Activated CD4-positive, alpha-beta T cell treated with anti-CD3 and anti-CD28 coated beads, Interleukin-2, amount 50 U/mL, for 16 hours (primary cell): ENCODE measurements at places on chromosomes 16 and 17.
A peak's percentile ranks its signal among the peaks of the same experiment; 100 is the strongest.

DNA sequence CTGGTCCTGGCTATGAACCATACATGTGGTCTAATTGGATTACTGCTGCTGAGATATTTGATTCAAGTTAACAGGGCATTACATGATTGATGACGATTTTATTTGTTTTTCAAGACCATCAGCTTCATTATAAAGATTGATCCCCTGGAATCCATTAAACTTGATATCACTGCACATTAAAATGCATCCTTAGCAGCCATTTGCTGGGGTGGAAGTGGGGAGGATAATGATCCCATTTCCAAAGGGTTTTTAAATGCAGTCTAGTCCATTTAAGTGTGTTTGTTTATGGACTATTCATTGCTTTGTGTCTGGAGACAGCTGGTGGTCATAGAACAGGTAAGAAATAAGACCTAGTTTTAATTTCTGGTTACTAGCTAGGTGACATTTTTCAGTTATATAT is 40.9 kb downstream of the ADAMTS18 start:
- no peak for DNase-seq

DNA sequence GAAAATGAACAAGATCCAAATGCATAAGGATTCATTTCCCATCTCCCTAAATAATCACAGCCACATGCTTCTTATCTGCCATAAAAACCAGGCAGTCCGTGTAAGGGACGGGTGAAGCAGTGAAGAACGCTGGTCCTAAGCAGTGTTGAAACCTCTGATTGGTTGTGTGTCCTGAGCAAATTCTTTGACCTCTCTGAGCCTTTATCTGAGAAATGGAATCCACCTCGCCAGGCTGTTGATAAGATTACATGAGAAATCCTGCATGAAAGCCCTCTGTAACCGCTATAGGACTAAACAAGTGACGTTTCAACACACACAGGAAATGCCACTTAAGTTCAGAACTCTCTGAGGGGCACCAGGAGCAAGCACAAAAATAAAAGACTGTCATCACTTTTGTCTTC is 26.8 kb downstream of the GAS7 start:
- DNase-seq, result peak; percentile 24

DNA sequence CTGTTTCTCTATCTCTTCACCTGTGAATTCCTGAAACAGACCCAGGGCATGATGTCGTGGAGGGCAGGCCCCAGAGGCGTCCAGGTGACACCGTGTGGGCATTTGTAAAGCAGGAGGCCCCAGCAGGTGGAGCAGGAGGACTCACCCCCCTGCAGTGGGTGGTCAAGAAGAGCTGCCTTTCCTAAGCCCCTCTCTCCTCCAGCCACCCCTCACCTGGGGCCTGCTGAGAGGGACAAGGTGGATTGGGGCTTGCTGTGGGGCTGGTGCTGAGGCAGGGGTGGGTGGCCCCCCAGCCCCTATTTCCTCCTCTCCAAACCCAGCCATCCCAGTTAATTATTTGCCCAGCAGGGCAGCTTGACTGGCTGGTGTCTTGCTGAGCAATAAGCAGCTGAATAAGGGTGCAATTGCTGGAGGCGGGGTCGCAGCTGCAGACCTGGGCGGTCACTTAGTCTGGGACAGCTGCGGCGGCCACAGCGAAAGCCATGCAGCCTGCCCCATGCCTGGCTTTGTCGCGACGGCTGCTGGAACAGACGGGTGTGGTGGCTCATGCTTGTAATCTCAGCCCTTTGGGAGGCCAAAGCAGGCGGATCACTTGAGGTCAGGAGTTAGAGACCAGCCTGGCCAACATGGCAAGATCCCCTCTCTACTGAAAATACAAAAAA is 56.4 kb downstream of the JPH3 start:
- DNase-seq, result no peak

DNA sequence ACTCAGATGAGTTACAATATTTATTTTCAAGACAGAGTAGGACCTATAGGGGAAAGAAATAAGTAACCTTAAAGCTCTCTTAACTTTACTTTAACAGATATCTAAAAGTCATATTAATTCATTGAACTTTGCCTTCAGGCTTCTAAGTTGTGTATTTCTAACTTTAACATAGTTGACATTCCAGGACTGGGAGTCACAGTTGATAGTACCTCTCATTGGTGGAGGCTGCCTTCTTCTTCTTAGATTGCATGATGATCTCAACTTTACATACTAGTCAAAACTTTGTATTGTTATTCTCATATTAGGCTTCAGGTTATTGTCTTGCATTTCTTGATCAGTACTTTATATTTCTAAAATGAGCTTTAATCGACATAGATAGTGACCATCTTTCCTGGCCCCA is 350.1 kb upstream of the KIF2B start:
- no peak for DNase-seq

GRCh38 chr17:9236286-9237052 is 215.2 kb downstream of the NTN1 start:
- DNase-seq, result no peak

DNA sequence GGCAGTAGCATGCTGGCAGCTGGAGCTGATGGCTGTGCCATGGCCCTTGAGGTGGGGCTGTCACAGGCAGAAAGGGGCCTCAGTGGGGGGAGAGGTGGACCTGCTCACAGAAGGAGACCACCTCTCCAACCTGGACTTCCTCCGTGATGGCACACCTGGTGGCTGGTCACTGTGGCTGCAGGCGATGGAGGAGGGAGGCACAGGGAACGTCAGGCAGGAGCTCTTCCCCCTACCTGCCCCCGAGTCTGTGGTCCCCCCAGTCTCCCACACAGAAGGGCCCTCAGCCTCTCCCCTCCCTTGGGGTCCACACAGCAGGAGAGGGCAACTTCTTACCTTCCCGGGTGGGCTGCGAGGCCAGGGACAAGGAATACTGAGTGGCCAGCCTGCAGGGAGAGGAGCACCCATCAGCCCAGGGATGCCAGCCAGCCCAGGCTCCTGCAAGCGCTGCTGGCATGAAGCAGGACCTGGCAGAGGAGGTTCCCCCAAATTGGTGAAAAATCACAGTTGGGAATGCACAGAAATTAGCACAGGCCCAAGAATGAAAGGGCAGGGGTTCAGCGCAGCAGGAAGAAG is 96.5 kb downstream of the GOSR1 start:
- no peak for DNase-seq

DNA sequence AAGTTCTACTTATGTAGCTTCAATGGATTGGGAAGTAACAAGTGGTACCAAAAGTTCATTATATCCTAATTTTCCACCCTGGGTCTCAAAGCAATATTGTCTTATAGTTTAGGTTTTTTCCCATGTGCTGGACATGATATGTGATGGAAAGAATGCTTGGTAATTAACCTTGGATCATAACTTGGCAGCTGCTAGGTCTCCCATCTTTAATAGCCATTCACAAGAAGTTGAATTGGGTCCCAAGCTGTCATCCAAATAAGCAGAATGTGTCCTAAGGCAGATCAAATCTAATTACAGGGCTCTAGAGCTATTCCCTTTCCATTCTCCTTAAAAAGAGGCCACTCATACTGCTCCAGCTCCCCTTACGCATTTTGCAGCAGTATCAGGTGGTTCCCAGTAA is 44.7 kb upstream of the KCNJ16 start:
- no peak for DNase-seq

GRCh38 chr16:75256696-75257343 is 5.4 kb upstream of the BCAR1 start:
- DNase-seq, result no peak

DNA sequence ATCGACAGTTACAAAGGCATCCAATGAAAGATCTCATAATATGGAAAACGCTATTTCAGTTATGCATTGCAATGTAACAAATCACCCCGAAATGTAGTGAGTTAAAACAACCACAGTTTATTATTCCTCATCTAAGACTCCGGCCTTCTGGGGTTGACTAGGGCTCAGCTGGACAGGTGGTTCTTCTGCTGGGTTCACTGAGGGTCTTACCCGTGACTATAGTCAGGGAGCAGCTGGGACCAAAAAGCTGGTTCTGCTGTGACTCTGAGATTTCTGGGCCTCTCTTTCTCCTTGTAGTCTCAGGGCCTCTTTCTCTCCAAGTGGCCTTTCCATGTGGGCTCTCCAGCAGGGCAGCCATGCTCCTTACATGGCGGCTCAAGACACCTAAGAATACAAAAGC is 196.0 kb downstream of the IRX3 start:
- DNase-seq, result no peak

- DNase-seq, result peak; percentile 94
These were observed 57.9 kb downstream of the ARSG start for GRCh38 chr17:68349157-68349556.

DNA sequence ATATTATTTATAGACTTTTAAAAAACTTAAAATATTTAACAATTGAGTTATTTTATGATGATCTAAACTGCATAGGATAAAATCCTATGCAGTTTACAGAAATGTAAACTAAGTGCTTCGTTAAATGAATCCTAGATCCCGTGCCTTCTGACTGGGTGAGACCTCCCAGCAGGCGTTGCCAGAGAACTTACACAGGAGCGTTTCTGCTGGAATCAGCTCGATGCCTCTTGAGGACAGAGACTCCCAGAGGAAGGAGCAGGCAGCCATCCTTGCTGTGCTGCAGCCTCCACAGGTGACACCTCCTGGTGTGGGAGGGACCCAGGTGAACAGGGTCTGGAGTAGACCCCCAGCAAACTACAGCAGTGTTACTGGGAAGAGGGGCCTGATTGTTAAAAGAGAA is 160.4 kb downstream of the WWOX start:
- no peak for DNase-seq

GRCh38 chr16:88329726-88330700 is 52.7 kb upstream of the ZNF469 start:
- no peak for DNase-seq
